ENCODE measurements at places on chromosomes 11 and 22.
A peak's percentile ranks its signal among the peaks of the same experiment; 100 is the strongest.

GRCh38 chr11:70307176-70307575 lies 36.7 kb downstream of the PPFIA1 start:
- no peak for DNase-seq

- no peak for DNase-seq
Observed at GRCh38 chr22:36569999-36570398, 41.0 kb upstream of the EIF3D start.

DNA sequence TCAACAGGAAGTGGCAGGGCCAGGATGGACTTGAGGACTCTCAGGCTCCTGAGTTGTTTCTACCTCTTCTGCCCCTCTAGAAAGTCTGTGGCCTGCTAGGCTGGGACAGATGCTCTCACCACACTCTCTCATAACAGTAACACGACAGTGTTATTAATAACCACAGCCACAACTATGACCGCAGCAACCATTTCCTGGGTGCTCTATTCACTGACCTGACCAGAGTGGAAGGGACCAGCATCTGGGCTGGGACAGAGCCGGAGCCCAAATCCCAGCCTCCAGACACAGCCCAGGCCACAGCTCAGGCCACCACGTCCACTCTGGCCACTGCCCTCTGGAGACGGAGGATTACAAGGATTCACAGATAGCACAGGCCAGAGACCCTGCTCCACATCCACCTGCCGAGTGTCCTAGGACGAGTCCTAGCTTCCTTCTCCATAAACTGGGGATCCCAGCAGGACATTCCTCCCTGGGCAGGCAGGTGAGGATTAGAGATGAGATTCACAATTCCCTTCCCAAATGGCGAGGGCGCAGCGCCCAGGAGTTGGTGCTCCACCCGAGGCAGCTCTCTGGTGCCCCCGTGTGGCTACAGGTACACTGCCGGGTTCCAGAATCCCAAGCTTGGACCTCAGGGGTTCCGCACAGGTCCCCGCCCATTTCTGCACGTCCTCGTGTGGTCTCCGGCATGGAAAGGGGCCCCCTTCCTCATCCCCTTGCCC lies 7.1 kb downstream of the PNPLA5 start:
- no peak for DNase-seq

GRCh38 chr11:26851696-26852095 lies 129.8 kb upstream of the SLC5A12 start:
- no peak for DNase-seq

GRCh38 chr22:27213294-27213693 lies 555.9 kb downstream of the MIAT start:
- peak; percentile 30 for DNase-seq

DNA sequence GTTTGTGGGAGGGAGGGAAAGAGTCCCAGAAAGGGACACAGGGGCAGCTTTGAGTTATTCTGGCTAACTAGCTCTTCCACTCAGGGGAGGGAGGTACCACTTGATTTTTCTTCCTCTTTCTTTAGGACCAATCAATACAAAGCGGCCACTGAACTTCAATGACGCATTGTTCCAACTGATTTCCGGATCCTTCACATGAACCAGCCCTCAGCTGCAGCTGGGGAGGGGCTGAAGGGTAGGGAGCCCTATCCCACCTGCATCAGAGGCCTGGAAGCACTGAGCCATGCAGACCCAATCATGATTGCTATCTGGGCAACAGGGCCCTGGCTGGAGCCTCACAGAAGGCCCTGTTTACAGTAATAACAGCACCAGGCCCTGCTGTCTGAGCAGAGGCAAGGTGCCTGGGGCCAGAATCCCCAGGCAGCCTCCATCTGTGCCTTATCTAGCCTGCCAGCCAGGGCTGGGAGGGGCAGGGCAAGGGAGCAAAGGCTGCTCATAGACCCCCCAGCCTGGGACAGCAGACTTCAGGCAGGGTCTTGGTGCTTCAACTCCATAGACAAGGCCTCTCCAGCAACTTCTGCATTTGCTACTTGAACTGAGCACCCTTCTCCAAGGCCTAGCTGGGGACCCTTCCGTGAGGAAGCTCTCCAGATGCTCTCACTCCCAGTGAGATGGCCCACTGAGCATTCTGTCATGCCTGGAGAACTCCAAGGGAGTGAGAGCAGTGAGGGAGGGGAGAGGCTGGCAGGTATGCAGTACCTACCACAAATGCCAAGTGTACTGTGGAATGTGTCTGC lies 22.5 kb downstream of the CLPB start:
- no peak for DNase-seq

DNA sequence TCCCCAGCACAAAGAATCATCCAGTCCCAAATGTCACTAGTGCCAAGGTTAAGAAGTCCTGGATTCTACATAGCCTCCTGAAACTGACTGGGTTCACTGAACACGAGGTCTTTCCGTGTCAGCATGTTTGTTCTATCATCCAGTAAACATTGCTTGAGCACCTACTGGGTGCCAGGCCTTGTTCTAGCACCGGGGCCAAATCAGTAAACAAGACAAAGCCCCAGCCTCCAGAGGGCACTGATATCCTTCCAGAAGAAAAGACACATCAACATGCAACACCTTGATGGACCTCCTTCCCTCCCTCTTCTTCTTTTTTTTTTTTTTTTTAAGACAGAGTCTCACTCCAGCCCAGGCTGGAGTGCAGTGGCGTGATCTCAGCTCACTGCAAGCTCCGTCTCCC lies 26.9 kb downstream of the TPST2 start:
- no peak for DNase-seq

DNA sequence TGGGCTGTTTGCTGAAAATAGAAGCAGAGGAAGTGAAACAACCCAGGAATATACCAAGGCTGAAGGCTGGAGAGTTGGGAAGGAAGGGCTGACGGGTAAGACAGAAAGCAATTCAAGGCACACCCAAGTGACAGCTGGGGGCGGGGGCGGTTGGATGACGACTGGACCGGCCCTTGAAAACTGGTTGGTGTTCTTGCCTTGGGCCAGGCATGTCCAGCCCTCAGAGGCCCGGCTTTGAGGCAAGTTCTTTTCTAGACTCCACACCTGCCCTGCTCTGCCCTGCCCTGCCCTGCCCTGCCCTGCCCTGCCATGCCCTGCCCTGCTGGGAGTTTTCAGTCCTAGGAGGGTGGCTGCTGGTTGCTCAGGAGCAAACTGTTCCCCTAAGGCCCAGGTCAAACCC lies 34.2 kb upstream of the CACNG2 start:
- DNase-seq = no peak

- no peak for DNase-seq
Observed at GRCh38 chr11:62555464-62556107, 9.0 kb upstream of the AHNAK start.

DNA sequence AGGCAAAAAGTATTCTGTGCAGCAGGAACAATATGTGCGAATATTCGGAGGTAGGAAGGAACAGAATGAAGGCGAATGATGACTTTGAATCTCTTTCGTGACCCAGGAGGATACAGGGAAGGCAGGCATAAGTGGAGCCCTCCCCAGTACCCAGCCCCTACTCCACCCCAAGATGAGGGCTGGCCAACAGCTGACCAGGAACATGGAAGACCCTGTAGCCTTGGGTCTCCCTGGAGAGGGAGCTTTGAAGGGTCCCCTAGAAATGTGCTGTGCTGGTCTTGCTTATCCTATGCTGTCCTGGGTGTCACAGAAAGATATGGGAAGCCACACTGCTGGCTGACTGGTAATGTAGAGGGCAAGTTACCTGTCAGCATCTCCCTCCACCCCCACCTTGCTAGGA lies 113.7 kb upstream of the NCAM1 start:
- DNase-seq = no peak

- no peak for DNase-seq
Observed at GRCh38 chr11:132822276-132822675, 710.0 kb downstream of the OPCML start.

DNA sequence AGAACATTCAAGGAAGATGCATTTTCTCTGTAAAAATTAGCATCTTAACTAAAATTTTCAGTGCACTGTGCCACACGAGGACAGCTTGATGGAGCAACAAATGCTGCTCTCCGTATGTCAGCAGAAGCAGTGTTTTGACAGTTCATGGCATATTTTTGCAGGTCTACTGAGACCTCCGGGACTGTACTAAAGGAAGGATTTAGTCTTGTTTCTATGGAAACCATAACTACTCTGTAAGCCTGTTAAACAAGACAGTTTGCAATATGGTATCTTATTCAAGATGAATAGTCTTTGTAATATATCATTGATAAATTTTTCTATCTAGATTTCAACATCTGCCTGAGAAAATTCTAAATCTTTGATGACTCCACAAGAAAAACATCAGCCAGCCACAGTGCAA lies 184.0 kb upstream of the GUCY1A2 start:
- no peak for DNase-seq

DNA sequence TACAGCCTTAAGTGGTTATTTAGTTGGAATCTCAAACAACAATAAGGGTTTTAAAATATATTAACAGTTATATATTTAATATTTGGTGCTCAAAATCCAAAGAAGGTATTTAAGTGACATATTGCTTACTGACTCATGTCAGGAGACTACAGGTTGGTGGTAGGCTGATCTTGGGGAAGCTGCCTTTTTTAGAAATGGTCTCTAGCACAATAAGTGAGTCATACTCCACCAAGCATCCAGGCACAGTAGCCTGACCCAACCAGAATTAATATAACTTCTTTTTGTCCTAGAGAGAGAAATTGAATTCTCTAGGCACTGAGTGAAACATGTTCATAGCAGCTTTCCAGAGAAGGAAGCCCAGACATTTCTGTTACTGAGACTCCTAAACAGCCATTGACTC lies 868.5 kb upstream of the TENM4 start:
- DNase-seq = peak; percentile 10

DNA sequence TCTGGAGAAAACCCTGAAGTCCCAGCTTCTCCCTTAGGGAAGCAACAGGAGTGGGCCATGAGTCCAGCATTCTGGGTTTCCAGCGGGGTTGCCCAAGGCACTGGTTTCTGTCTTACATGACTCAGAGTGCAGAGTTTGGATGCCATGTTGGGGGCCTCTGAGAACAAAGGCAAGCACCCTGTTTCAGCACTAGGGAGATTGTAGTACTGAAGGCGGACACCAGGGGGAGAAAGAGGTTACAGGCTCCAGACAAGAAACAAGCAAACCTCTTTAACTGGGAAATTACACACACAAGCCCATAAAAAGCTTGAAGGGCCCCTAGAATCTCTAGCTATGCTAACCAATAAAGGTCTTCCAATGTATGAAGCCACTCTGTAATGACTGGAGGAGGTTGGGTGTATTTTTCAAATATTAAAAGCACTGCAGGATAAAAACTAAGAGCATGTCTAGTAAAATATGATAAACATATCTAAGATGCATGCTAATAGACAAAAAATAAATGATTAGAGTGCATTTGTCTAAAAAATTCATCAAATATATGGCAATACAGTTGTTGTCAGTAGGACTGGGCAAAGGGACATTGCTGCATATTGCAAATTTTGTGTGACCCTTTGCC lies 7.1 kb downstream of the MS4A6E start:
- DNase-seq = peak; percentile 7

DNA sequence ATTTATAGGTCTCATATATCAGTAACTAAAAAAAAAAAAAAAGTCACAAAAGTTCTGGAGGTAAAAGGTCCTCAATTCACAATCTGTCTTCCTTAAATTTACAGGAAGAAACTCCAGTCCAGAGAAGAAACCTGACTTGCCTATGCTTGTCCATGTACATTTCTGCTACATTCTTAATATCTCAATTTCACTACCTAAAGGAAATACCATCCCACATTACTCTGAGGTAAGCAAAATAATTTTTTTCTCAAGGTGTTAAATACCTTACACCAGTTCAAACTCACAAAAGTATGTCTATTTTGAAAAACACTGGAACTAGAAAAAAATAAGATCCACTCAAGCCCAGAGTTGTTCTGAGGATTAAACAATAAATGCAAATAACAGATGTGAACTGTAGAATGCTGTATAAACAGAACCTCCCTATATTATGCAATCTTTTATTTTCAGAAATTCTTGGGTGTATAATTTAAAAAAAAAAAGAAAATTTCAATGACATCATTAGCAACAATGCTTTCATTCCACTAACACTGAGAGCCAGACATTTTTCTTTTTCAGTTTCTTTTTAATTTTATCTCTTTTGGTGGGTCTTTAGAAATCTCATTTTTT lies 49.9 kb upstream of the GDPD4 start:
- no peak for DNase-seq

DNA sequence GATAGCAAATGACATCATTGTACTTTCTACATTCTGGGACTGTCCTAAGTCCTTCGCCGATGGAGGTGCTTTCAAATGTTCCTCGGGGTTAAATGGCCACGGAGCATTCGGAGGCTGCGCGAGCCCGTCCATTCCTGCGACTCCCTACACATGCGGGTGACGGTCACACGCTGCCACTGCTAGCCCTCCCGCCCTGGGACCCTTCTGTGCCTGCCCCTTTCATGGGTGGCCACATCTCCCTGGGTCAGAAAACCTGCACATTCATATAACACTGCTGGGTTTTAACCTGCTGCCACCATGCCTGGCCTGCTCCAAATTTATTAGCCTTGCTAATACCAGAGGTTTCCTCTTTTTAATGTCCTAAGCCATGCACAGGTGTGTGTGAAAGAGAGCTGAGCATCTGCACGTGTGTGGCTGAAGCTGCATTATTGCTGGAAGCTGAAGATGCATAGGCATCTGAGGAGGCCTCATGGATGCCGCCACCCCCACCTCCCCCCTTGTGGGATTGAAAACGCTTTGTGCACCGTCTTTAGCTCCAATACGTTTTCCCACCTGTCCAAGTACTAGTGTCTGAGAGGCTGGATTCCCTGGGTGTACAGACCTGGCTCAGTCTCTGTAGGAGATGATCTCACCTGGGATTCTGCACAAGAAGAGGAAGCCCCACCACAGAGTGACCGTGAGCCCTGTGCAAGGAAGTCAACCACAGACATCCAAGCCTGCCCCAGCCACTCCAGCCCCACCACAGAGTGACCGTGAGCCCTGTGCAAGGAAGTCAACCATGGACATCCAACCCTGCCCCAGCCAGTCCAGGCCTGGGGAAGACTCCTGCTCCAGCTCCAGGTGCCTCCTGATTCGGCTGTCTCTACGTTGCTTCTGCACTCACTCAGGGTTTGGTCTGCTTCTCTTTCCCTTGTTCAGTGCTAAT lies 626.4 kb downstream of the BRD1 start:
- DNase-seq = no peak

DNA sequence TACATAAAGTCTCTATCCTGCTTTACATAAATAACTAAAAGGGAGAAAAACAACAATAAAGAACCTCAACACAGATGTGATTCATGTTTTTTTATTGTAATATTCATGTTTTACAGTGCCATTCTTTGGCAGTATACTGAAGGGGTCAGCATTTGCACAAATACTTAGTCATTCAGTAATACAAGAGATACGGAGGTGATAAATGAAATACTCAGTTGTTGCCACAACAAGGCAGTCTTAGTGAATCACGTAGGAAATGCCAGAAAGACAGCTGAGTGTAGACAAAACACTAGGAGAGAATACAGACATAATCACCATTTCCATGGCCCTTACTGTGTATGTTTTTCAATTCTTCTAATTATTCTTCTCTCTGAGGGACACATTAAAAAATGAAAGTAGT lies 910.4 kb downstream of the METTL15 start:
- peak; percentile 60 for DNase-seq

DNA sequence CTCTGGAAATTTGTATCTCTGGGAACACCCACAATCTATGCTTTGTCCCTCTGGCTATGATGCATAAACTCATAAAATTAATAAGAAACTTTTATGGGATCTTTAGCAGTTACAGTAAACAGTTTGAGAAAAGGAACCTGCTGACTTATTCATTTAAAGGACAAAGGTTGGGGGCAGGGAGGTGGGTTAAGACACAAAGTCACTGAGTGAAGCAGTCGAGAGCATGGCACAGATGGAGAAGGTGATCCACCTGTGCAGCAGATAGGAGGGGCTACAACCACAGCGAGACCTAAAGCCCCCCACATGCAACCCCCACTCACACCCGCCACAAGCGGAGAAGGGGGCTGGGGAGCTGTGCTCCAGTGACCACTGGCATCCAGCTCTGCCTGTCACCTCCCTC lies 45.0 kb downstream of the SMCO4 start:
- no peak for DNase-seq
